Left forelimb (tissue), 1 donor: ENCODE measurements at places on chromosomes 2 and 18.

GRCh38 chr2:217231724-217232123 lies 371.9 kb upstream of the TNP1 start:
- DNase-seq, result no peak

GRCh38 chr2:96320728-96321622 lies 4.1 kb upstream of the ITPRIPL1 start:
- DNase-seq, result no peak

- no peak for DNase-seq
These were observed 51.3 kb downstream of the ZNF532 start for GRCh38 chr18:58915995-58916394.

DNA sequence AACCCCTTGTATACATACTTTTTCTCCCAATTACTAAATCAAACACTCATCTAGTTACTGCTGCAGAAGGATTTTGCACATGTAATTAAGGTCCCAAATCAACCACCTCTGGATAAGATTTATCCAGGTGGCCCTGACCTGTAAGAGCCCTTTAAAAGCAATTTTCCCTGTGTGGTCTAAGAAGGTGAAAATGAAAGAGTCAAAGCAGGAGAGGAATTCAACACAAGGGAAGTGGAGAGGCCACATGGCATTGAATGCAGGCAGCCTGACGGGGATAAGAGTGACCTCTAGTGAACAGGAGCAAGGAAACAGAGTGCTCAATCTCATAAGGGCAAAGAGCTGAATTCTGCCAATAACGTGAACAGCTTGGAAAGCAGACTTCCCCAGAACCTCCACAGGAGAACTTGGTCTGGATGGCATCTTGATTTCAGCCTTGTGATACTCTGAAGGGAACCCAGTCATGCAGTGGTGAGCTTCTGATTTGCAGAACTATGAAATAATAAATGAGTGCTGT lies 27.2 kb downstream of the PPP3R1 start:
- DNase-seq, result no peak

DNA sequence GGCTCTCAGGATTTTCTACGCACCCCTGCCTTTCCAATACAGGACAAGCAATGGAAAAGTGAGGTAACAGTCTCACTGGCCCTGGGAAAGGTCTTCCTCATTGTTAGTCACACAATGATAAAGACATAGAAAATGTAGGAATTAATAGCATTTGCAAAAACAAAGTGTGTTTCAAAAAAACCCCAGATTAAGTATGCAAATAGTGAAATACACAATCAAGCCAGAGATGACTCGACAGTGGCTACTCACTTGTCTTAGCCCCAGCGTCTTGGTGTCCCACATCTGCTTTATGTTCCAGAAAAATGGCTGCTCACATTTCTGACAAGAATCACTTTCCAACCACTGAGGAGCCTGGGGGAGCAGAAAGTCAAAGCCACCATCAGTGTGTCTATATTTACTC lies 47.0 kb upstream of the AP1S3 start:
- no peak for DNase-seq

DNA sequence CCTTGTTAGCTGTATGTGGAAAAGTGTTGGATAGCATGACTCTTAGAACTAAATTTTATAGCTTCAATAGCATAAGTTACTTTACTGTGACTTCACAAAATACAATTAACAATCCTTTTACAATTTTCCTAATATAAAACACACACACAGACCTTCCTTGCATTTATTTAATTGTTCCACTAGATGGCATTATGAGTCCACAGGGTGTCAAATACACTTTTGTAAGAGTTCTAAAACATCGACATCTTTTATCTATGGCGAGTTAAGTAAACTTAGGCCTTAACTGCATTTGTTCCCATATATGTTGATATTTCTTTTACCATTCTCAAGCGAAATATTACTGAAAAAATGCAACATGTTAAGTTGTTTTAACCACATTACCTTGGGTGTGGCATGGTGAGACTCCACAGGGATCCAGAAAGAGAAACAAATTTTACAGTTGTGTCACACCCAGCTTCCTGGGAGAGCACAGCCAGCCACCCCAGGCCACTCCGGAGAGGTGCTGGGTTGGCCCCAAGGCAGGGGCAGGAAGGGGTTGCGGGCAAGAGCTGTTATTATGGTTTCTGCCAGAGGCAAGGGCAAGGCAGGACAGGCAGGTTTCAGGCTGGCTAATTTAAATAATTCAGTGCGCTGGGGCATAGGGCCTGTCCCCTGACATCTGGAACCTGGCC lies 312.4 kb upstream of the MC4R start:
- no peak for DNase-seq

DNA sequence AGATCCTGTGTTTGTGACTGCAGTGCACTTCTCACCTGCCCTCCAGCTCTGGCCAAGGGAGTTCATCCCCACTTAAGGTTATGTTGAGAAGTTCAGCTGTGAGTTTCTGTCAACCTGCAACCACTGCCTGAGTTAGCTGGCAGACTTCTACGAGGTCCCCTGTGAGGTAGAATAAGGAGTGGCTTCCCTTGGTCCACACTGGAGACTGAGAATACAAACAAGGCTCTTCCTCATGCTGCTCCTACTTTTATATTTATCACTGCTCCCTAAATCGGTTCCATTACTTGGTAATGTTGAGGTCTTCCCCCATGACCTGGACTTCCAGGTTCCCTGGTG lies 353.2 kb upstream of the CWC22 start:
- DNase-seq, result no peak

- no peak for DNase-seq
These were observed 63.3 kb downstream of the EDAR start for GRCh38 chr2:108925735-108926134.

DNA sequence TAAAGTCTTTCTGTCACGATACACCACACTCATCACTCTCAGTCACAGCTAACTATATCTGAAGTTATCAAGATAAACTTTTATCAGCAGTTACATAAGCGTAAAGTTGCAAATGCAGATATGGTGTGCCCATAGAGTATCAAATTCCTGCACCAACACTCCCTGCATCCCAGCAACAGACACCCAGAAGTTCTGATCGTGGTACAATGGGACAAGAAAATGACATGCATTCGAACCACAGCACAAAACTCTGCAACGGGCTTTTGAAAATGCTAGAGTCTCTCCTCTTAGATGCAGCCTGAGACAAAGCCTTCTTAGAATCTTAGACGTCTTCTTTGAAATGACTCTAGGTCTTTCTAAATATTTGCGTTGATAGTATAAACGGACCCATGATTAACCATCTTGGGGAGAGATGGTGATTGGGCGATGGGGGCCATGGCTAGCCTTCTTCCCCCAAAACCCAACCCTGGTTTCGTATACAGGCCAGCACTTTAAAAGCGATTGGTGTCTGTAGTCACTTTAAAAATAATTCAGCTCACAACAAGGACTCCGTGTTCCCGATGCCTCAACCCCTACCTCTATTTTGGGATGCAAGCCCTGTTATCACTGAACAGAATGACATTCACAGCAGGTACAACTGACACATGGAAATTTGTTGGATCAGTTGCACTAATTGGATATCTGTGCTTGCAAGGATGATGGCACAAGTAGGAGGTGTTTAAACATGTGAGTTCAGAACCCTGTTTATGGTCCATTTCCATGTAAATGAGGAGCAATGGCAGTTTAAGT lies 286.6 kb downstream of the MYT1L start:
- DNase-seq, result no peak

DNA sequence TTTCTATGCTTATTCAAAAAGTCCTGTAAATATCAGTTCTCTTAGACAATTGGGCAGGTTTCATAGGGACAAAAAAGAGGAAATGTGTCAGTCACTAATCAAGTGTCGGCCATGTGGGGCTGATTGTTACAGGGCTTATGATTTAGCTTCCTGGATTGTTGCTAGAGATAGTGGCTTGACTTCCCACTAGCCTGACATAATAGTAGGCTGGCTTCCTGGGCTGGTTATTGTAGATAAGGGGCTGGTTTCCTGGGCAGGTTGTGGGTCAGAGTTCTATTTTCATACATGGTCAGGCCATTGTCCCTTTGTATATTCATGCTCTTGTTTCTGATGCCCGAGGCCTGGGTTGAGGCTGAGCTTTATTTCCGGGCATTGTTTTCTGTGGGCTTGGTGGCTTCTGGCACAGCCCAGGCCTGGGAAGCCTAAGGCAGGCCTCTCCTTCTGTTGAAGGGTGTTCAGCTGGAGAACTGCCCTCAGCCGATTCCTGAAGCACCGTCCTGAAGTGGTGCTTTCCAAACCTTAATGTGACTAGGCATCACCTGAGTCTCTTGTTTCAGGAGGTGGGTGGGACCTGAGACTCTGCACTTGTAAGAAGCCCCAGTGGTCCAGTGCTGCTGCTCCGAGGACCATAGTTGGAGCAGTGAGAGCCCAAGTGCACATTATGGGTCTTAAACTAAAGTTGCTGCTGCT lies 37.0 kb downstream of the CD8B2 start:
- DNase-seq, result no peak

- DNase-seq, result peak; percentile 23
These were observed 158.6 kb downstream of the SMAD7 start for GRCh38 chr18:48792141-48792540.

DNA sequence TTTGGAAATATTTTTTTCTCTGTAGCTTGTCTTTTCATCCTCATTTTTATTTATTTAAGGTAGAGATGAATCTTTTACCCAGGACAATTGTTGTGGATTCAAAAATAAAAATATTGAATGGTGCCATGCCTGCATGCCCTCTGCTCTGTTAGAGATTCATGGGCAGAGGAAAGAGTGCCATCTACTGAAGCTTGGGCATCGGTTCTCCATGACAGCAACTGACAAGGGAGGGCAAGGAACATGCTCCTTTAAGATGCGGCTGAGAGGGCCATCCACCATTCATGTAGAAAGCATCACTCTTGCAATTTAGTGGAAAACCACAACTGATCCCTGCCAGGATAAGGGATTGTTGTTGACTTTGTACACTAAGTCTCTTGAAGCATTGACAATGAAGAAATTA lies 79.9 kb downstream of the PARD3B start:
- no peak for DNase-seq

GRCh38 chr2:30267161-30267975 lies 36.0 kb downstream of the LBH start:
- no peak for DNase-seq

- no peak for DNase-seq
These were observed 33.3 kb upstream of the CABLES1 start for GRCh38 chr18:23101861-23102432.

- no peak for DNase-seq
These were observed 29.2 kb upstream of the SETBP1 start for GRCh38 chr18:44651478-44651877.

- DNase-seq, result no peak
These were observed 77.1 kb downstream of the SPATS2L start for GRCh38 chr2:200383380-200384110.

- DNase-seq, result no peak
These were observed 35.1 kb downstream of the GALM start for GRCh38 chr2:38700881-38701458.

GRCh38 chr2:129078548-129078947 lies 759.9 kb upstream of the HS6ST1 start:
- no peak for DNase-seq

DNA sequence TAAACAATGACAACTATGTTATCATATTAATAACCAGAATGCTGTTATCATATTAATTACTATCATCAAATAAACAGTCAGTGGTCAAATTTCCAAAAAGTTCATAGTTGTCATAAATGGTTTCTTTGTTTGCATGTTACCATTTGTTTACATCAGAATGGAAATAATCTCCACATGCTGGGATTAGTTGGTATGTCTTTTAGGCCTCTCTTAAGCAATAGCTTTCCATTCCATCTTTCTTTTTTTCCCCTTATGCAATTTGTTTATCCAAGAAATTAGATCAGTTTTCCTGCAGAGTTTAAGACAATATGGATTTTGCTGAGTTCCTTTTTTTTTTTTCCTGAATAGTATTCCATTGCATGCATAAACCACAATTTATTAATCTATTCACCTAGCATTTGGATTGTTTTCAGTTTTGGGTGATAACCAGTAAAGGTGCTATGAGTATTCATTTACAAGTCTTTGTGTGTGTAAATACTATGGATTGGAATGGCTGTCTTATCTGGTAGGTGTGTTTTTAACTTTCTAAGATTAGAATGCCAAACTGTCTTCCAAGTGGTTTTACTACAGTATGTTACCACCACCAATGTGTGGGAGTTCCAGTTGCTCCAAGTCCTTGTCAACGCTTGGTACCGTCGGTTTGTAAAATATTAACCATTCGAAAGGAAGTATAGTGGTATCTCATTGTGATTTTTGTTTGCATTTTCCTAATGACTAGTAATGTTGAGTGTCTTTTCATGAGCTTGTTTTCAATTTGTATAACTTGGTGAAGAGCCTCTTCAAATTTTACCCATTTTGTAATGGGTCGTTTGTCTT lies 33.3 kb upstream of the TXNDC2 start:
- DNase-seq, result no peak

DNA sequence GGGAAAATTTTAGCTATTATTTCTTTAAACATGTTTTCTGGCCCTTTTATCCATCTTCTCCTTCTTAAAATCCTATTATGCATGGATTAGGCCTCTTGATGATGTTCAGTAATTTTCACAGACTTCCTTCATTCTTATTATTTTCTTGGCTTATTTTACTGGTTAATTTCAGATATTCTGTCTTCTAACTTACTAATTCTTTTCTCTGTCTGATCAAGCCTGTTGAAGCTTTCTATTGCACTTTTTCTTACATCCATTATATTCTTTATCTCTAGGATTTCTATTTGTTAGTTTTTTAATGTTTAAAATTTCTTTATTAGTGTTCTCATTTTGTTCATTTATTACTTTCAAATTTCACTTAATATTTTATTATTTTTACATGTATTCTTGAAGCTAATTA lies 105.3 kb upstream of the GALNT13 start:
- no peak for DNase-seq

DNA sequence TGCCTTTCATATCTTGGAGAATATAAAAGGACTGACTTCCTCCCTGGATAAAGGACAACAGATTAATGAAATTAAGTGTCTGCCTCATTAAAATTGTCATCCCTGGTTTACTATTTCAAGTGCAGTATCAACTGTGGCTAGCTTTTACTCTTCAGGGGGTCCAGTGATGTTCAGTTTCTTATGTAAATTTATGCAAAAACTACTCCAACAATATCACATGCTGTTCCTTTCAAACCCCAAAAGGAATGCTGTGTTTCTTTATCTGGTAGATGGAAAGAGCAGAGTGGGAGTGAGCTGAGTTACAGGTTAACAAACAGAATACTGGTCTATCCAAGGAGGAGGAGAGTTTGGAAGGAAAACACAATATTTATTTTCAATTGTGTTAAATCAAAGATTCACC lies 283.7 kb upstream of the VWC2L start:
- no peak for DNase-seq

DNA sequence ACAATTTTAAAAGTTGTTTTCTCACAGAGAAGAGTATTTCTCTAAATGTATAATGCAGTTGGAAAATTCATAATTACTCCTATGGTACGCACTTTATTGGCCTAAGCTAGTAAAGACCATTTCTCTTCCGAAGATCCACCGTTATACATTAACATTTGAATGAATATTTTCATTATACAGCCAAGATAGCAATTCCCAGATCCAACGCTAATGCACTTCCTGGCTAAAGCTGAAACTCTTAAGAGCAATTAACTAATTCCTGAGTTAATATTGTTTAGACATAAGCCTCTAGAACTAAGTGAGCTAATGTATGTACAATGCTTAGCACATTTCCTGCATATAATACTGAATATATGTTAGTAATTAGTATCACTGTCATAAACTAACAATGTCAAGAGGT lies 56.2 kb downstream of the PDK1 start:
- no peak for DNase-seq
